ENCODE measurements at places on chromosomes 6 and 20. TPM values are rescaled to one million over a fixed set of nuclear protein-coding genes. Genes with fewer than 3 reads are reported as not detected.

PRSS35 gene
- 2.0 TPM for total RNA-seq

NEURL2 gene
- 3.3 TPM for total RNA-seq

NHLRC1 gene
- total RNA-seq, result 2.9 TPM

HM13 gene
- 26.1 TPM for total RNA-seq

POLR1C gene
- total RNA-seq, result 27.7 TPM

All from frontal cortex (tissue), 4 donors.